NCI-H187 (cell line): ENCODE measurements at places on chromosomes 4 and X.

GRCh38 chr4:181647396-181648147 is 595.6 kb upstream of the TENM3 start:
- DNase-seq, result no peak

DNA sequence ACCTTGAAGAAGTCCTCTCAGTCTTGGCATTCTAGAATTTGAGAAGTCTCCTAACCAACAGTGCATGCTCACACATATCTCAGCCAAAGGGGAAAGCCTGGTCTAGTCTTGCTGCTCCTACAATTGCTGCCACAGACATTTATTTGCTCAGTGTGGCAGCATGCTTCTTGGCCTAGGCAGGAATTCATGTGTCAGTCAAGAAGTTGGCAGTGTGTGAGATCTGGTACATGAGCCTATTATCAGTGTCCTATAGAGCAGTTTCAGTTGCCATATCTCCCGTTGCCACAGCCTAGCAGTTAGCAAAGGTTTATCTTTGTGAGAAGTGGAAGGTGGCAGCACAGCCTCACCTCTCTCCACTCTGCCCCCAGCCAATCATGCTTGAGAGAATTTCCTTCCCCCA is 176.9 kb upstream of the ARHGEF9 start:
- no peak for DNase-seq

DNA sequence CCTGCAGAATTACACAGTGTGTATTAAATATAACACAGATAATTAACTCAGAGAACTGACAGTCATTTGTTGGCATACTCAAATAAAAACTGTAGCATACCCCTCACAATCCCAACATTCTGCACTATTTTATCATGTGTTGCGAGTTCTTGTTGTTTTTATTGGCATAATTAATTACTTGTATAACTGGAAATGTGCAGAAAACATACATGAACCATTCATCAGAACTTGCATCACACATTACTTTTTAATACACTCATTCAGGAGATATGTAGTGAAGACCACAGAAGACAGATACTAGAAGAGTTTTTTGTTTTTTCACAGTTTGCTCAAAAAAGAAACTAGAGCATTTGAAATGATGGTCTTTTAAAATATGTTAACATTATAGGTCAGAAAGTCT is 74.6 kb upstream of the NEIL3 start:
- DNase-seq, result no peak

DNA sequence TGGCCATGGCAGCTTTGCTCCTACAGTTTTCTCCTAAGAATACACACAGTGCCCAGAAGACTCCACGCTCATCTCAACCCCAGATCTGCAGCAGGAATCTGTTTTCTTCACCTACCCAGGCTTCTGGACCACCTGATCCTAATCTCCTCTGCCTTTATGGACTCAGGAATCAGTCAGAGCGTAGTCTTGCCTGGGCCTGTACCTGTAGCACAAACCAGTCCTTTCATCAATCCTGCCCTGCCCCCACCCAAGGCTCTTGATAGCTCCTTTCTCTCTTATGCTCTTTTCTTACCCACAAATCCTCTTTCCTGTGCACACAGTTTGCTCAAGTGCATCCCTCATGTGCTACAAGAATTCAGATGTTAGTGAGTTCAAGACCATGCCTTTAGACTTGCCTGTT is 89.7 kb downstream of the ZNF718 start:
- DNase-seq, result no peak

- DNase-seq, result no peak
These were observed 66.8 kb downstream of the COL25A1 start for GRCh38 chr4:109235683-109236082.

DNA sequence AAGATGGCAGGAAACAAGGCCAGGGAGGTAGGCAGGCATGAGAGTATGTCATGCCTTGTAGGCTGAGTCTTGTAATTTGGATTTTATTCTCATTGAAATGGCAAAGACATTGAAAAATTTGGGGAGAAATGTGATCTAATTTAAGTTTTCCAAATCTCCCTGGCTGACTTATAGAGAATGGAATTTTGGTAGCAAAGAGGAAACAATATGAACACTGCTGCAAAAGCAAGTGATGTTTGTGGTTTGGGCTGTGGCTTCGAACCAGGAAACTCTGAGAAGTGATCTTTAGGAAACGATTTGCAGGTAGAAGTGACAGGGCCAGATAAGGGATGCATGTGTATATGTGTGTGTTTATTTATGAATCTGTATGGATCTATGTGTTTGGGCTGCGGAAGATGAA is 35.6 kb downstream of the ARSJ start:
- DNase-seq, result no peak

- DNase-seq, result no peak
These were observed 99.1 kb upstream of the EDNRA start for GRCh38 chr4:147381749-147382148.

DNA sequence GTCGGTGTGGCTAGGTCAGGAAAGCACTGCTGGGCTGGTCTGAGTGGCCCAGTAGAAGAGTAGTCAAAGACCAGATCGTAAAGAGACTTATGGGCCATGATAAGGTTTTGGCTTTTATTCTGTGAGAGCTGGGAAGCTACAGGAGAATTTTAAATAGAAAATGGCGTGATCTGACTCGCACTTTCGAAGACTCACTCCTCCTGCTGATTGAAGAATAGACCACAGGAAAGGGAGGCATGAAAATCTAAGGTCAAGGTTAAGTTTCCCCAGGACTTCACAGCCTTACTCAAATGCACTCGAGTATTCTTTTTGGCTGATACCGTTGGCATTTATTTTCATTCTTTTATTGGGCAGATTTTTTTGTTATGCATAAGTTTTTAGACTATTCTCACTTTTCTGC is 231.4 kb upstream of the ANKRD50 start:
- no peak for DNase-seq
